ENCODE measurements at places on chromosomes 16 and 17. TPM values are rescaled to one million over a fixed set of nuclear protein-coding genes. Genes with fewer than 3 reads are reported as not detected.

Gene UNK
- 38.2 TPM for total RNA-seq

Gene SMYD4
- 11.7 TPM for total RNA-seq

Gene CHST6
- total RNA-seq, result 1.7 TPM

Gene ARHGAP44
- 1.1 TPM for total RNA-seq

Gene SLC35G6
- not detected for total RNA-seq

Gene SOX8
- 0.88 TPM for total RNA-seq

Gene ARHGDIG
- 0.72 TPM for total RNA-seq

Gene KRTAP1-1
- total RNA-seq, result not detected

Gene SYT17
- 3.7 TPM for total RNA-seq

Gene KRTAP2-4
- total RNA-seq, result not detected

Gene KRTAP4-3
- total RNA-seq, result not detected

Gene KRT24
- not detected for total RNA-seq

Gene CCL8
- total RNA-seq, result not detected

Gene XYLT1
- 1.1 TPM for total RNA-seq

Gene ST6GALNAC1
- total RNA-seq, result not detected

Gene PTRH2
- total RNA-seq, result 16.8 TPM

Gene CCL22
- not detected for total RNA-seq

Gene CCDC154
- total RNA-seq, result 0.80 TPM

Gene ZNF668
- total RNA-seq, result 10.5 TPM

Gene KRTAP4-1
- total RNA-seq, result not detected

Gene PLK1
- total RNA-seq, result 28.6 TPM

Gene C16orf46
- 0.13 TPM for total RNA-seq

Gene PRKCB
- not detected for total RNA-seq

Gene C17orf113
- total RNA-seq, result 2.1 TPM

Gene RSKR
- total RNA-seq, result 3.7 TPM

Gene RNF222
- total RNA-seq, result not detected

Gene GFAP
- 0.08 TPM for total RNA-seq

Gene NPB
- total RNA-seq, result 0.48 TPM

Gene CCT6B
- total RNA-seq, result 0.56 TPM

Gene ATMIN
- 33.5 TPM for total RNA-seq

Gene TMEM238L
- not detected for total RNA-seq

Gene HMOX2
- 40.2 TPM for total RNA-seq

Gene WRAP53
- total RNA-seq, result 6.7 TPM

Gene TNFRSF12A
- 24.8 TPM for total RNA-seq

Gene CRYBA1
- not detected for total RNA-seq

Gene ANKRD11
- total RNA-seq, result 108 TPM

Gene DNAI2
- total RNA-seq, result not detected

Gene CDYL2
- total RNA-seq, result 6.5 TPM

Gene B4GALNT2
- total RNA-seq, result not detected

Gene EVI2A
- 0.16 TPM for total RNA-seq

Gene ALDH3A1
- not detected for total RNA-seq

Gene KCNH6
- total RNA-seq, result not detected

Gene TMEM231
- 12.3 TPM for total RNA-seq
